CD4-positive, alpha-beta T cell (primary cell): ENCODE measurements at places on chromosomes 2 and 18.

DNA sequence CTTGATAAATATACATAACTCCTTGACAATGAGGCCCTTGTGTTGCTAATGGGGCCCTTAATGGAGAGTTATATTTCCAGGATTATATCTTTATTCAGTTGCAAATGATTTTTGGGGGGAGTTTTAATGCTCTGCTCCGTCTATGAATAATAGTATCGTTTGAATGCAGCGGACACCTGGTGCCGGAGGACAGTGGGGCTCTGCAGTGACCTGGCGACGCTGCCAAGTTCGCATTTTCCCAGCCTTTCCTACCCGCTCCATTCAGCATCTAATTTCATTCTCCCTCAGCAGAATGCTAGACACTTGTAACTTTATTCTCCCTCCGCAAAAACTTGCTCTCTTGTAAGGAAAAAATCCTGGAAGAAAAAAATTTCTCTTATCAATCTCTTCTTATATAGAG lies 257.6 kb upstream of the SALL3 start:
- DNase-seq, result no peak

DNA sequence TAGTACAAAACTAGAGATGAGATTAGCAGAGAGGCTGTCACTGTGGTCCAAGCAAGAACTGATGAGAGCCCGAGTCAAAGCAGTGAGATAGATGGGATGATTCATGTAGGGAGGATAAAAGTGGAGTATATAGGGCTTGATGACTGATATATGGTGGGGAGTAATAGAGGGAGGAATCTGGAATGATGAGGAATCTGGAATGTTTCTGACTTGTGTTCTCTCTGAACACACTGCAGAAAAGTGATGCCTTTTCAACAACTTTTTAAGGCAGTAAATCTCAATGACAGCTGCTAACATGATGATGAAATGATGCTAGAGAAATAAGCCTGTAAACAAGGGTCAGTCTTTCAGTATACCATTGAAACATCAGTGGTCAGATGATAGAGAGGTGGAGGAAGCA lies 143.5 kb upstream of the SP5 start:
- no peak for DNase-seq

DNA sequence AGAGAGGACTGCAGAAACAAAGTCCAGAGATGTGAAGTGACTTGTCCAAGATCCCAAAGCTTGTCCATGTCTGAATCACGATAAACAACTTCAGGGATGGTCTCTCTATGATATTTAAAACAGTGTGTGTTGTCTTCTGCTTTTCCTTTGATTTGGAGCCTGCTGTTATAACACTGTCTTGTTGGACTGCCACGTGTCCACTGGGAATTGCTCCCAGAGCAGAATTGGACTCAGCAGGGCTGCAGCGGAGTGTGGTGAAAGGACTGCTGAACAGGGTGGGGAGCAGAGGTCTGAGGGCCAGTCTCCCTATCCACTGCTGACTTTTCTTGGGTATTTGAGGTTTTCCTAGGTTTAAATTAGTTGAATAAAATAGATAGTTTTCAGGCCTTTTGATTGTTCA lies 68.3 kb downstream of the IL1R2 start:
- DNase-seq, result no peak

DNA sequence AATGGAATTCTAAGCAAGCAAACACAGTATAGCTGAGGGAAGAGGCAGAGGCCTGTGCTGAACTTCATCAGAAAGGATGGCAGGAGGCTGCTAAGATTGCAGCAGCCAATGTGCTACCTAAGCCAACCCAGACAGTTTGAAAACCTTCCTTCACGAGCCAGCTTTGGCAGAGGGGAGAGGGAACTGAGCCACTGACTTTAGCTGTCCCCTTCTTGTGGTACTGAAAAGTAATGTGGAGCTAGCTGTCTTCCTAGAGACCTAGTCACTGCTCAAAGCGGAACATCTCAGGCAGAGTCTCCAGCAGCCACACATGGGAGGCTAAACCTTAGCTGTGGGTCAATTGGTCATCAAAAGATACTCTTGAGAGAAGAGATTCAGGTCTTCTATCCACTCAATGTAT lies 419.0 kb downstream of the FBXO15 start:
- no peak for DNase-seq
